Activated B cell treated with CpG ODN at 0.5 μM for 24 hours (primary cell): ENCODE measurements at places on chromosomes 2 and 18. TPM values are rescaled to one million over a fixed set of nuclear protein-coding genes. Genes with fewer than 3 reads are reported as not detected.

Gene UBXN4
- total RNA-seq = 87.8 and 107 TPM in 2 replicates

Gene LCT
- total RNA-seq = not detected in 2 replicates

Gene STPG4
- 0.60 and 1.0 TPM in 2 replicates for total RNA-seq

Gene ANKRD62
- not detected in 2 replicates for total RNA-seq

Gene SERPINB4
- total RNA-seq = not detected in 2 replicates

Gene XRCC5
- total RNA-seq = 303 and 311 TPM in 2 replicates

Gene YWHAQ
- total RNA-seq = 164 and 166 TPM in 2 replicates

Gene SCYGR7
- not detected in 2 replicates for total RNA-seq

Gene REG3G
- not detected in 2 replicates for total RNA-seq

Gene SULT1C4
- total RNA-seq = not detected in 2 replicates

Gene TXNDC2
- 0.13 and 0.54 TPM in 2 replicates for total RNA-seq

Gene TUBA4B
- 0.20 TPM in 1 of 2 replicates, not detected in the other for total RNA-seq

Gene ADNP2
- total RNA-seq = 19.2 and 19.7 TPM in 2 replicates

Gene CFAP65
- not detected in 2 replicates for total RNA-seq

Gene SCG2
- total RNA-seq = 0.15 and 0.35 TPM in 2 replicates

Gene CRACDL
- total RNA-seq = not detected in 2 replicates

Gene UPP2
- total RNA-seq = not detected in 2 replicates

Gene TMEM37
- 0.37 and 0.51 TPM in 2 replicates for total RNA-seq

Gene SNED1
- total RNA-seq = 44.7 and 59.8 TPM in 2 replicates

Gene CFAP53
- total RNA-seq = 0.27 and 0.29 TPM in 2 replicates

Gene GKN2
- total RNA-seq = not detected in 2 replicates

Gene DYNC1I2
- 52.0 and 54.6 TPM in 2 replicates for total RNA-seq

Gene FOXI3
- total RNA-seq = not detected in 2 replicates

Gene SPDYA
- total RNA-seq = 1.6 and 2.1 TPM in 2 replicates
